ENCODE measurements at places on chromosomes 7 and 10. TPM values are rescaled to one million over a fixed set of nuclear protein-coding genes. Genes with fewer than 3 reads are reported as not detected.

Gene TRIM50
- total RNA-seq = not detected

Gene PRPF18
- total RNA-seq = 42.7 TPM

Gene UCN3
- not detected for total RNA-seq

Gene CACNB2
- not detected for total RNA-seq

Gene HOXA13
- total RNA-seq = under 0.01 TPM

Gene ELN
- not detected for total RNA-seq

Gene RBM20
- total RNA-seq = 1.0 TPM

Gene TMEM130
- 0.21 TPM for total RNA-seq

Gene GNGT1
- total RNA-seq = not detected

Gene ZNF789
- 6.1 TPM for total RNA-seq

Gene SYCE1
- total RNA-seq = not detected

Gene GPR15LG
- not detected for total RNA-seq

Gene HGF
- total RNA-seq = 2.7 TPM

Gene MUC3A
- not detected for total RNA-seq

Gene ARHGEF5
- 5.1 TPM for total RNA-seq

Gene ADIRF
- total RNA-seq = not detected

Gene FGFR2
- total RNA-seq = not detected

Gene OR6V1
- total RNA-seq = not detected

Gene NUPR2
- total RNA-seq = not detected

Gene DNAJC12
- not detected for total RNA-seq

Gene KLF14
- total RNA-seq = under 0.01 TPM

Gene PAPOLB
- not detected for total RNA-seq

Gene RINT1
- 29.0 TPM for total RNA-seq

Gene PTN
- not detected for total RNA-seq

Gene NPC1L1
- total RNA-seq = not detected

Gene VWA2
- total RNA-seq = not detected

Gene GNAT3
- not detected for total RNA-seq

Gene CYP26C1
- total RNA-seq = not detected

Gene PDE6C
- not detected for total RNA-seq

Gene RNF32
- total RNA-seq = 0.10 TPM

Gene OR6B1
- total RNA-seq = under 0.01 TPM

Gene MYH16
- not detected for total RNA-seq

Gene OPN4
- total RNA-seq = not detected

Gene ADRA2A
- total RNA-seq = 0.21 TPM

Gene TECPR1
- total RNA-seq = 29.8 TPM

Gene ARL4A
- 129 TPM for total RNA-seq

Gene CHCHD2
- 215 TPM for total RNA-seq

Gene TMEM176A
- 2.1 TPM for total RNA-seq

Gene BAMBI
- total RNA-seq = 1.9 TPM

Gene MOGAT3
- total RNA-seq = not detected

Gene RBP4
- total RNA-seq = not detected

Gene DOCK1
- 0.42 TPM for total RNA-seq

Gene PROSER2
- total RNA-seq = 4.7 TPM

Gene ZNF488
- total RNA-seq = not detected

Gene GNAI1
- total RNA-seq = 0.73 TPM

Gene CCDC172
- total RNA-seq = not detected

Gene C10orf71
- total RNA-seq = not detected

Gene SPDYE11
- total RNA-seq = not detected

Gene UNC5B
- total RNA-seq = 0.10 TPM

Gene LRRD1
- 0.10 TPM for total RNA-seq

Gene PARD3
- 4.8 TPM for total RNA-seq
